ENCODE measurements at places on chromosomes 2 and 18. TPM values are rescaled to one million over a fixed set of nuclear protein-coding genes. Genes with fewer than 3 reads are reported as not detected.

The FER1L5 gene
- 1.4 TPM for total RNA-seq

The CSRNP3 gene
- 0.57 TPM for total RNA-seq

The CCDC74B gene
- 6.5 TPM for total RNA-seq

The KLHL41 gene
- total RNA-seq = 0.85 TPM

The CRYGC gene
- total RNA-seq = not detected

The CFAP65 gene
- not detected for total RNA-seq

The AFF3 gene
- total RNA-seq = 0.71 TPM

The RIF1 gene
- total RNA-seq = 23.8 TPM

The HOXD8 gene
- total RNA-seq = 1.6 TPM

The VAMP8 gene
- total RNA-seq = 1.8 TPM

The SERPINB4 gene
- 0.14 TPM for total RNA-seq

The ANKRD53 gene
- 0.37 TPM for total RNA-seq

The IL36A gene
- total RNA-seq = not detected

The TAF4B gene
- 1.9 TPM for total RNA-seq

The GMPPA gene
- 63.9 TPM for total RNA-seq

The TNFRSF11A gene
- total RNA-seq = 0.09 TPM

The ACOXL gene
- total RNA-seq = not detected

The ZNF512 gene
- 12.4 TPM for total RNA-seq

The TUBB8B gene
- total RNA-seq = not detected

The SLC4A1AP gene
- 25.6 TPM for total RNA-seq

The FEZ2 gene
- 44.2 TPM for total RNA-seq
